Germinal center (tissue), 1 donor: ENCODE measurements at places on chromosomes 3 and 15.

- no peak for DNase-seq
Observed at GRCh38 chr3:48347500-48347899, 14.0 kb upstream of the SPINK8 start.

DNA sequence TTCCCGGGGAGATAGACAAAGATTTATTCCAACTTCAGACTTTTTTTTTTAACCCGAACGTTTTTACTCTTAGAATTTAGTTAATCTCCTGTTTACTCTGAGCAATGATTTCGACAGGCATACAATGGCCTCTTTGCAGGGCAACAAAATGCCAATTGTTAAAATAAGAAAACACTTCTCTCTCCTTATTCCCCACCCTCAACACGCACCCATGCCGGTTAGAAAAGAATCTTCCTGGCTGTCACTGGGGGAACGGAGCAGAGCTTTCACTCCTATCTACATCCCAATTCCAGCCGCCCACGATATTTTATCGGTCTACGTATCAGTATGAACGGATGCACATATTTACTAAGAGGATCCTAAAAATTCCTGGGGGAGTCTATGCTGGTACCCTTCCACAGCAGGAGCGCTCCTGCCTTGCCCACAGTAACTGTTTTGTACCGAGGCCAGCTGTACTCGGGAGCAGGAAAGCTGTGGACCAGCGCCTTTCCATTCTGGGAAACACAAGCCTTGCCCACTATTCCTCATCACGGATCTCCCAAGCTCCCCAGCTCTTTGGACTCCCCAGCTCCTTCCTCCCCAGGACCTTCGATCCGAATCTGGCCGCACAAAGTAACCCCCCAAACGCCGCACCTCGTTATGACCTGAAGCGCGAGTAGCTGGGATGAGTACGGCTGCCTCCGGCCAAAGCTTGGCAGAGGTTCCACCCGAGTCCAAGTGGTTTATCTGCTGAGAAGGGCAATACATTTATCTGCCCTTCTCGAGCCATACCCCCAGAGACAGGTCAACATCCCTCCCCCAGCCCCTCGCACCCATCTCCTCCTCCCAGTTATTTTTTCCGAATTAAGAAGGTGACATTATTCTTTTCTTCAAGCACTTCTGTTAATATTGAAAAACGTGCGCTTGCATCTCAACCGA lies 2.2 kb upstream of the FOXB1 start:
- no peak for DNase-seq

GRCh38 chr15:39176030-39176429 lies 404.8 kb upstream of the THBS1 start:
- no peak for DNase-seq

DNA sequence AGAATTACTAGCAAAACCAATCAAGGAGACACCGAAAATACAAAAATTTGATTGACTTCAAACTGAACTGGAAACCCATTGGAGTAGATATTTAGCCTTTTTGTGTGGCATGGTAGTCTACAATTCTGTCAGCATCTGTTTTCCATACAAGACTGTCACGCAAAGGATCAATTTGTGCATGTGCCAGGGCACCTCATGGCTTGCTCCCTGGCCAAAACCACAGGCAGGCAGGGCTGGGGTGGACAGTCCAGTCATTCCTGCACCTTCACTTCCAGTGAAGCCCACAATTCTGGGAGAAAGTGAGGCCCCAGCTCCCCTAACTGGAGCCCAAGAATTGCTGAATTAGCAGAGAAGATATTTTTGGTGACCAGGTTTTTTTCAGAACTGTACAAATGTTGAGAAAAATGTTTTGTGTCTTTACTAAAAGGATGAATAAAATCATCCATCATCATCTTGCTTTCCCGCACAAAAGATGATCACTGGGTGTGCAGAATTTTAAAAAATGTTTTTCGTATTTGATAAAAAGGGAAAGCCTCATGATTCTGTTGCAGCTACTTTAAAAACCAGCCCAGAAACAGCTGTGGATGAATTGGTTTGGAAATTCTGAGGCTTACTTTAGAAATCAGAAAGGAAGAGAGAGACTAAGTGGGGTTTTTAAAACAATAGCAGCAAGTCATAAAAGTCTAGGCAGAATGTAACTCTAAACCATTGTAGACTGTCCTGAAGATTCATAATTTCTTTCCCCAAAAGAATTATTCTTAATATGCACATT lies 86.4 kb downstream of the PCCB start:
- no peak for DNase-seq

DNA sequence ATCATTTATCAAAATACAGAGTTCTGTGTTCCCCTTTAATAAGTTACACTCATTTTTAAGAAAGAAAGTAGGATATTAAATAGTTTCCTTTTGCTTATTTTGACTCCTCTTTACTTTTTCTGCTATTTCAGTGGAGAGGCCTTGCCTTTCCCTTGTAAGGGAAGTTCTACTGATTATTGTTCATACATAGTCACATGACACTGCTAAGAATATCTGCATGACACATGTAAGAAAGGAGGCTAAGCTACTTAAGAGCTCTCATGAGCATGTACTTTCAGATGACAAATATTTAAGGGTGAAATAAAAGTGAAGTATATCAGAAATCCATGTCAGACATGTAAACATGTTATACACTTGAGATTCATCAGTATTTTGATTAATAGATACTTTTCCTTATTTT lies 39.0 kb downstream of the MYRIP start:
- DNase-seq: no peak

- DNase-seq: no peak
Observed at GRCh38 chr15:69120732-69121131, 39.7 kb upstream of the GLCE start.
